ENCODE measurements at places on chromosomes 4 and X. TPM values are rescaled to one million over a fixed set of nuclear protein-coding genes. Genes with fewer than 3 reads are reported as not detected.

The KCTD8 gene
- polyA plus RNA-seq = 1.3 TPM

The TCEAL6 gene
- polyA plus RNA-seq = 3.8 TPM

The RASSF6 gene
- 0.85 TPM for polyA plus RNA-seq

The EGF gene
- 0.22 TPM for polyA plus RNA-seq

The RIPPLY1 gene
- polyA plus RNA-seq = not detected

The SLC10A4 gene
- polyA plus RNA-seq = 0.20 TPM

The AKAP4 gene
- polyA plus RNA-seq = not detected

The CSTF2 gene
- 12.5 TPM for polyA plus RNA-seq

The ADH1A gene
- polyA plus RNA-seq = not detected

The RAB33A gene
- 1.3 TPM for polyA plus RNA-seq

The TMPRSS11F gene
- not detected for polyA plus RNA-seq

The SAGE1 gene
- not detected for polyA plus RNA-seq

The LGI2 gene
- 1.0 TPM for polyA plus RNA-seq

The RTL5 gene
- polyA plus RNA-seq = 16.2 TPM

The TMEM47 gene
- polyA plus RNA-seq = 49.2 TPM

The ADH7 gene
- not detected for polyA plus RNA-seq

The GABRG1 gene
- polyA plus RNA-seq = 0.53 TPM

The SLC26A1 gene
- polyA plus RNA-seq = 0.36 TPM

The MAOB gene
- 322 TPM for polyA plus RNA-seq

The GPR173 gene
- 4.0 TPM for polyA plus RNA-seq
